ENCODE measurements at places on chromosomes 4 and X.
A peak's percentile ranks its signal among the peaks of the same experiment; 100 is the strongest.

- no peaks in the 10 kb centered on the region for H3K27me3 ChIP-seq
- no peak overlapping the region for H3K27ac ChIP-seq
- no peak overlapping the region for H3K4me3 ChIP-seq
- no peaks in the 10 kb centered on the region for H3K36me3 ChIP-seq
- H3K4me1 ChIP-seq, result no peaks in the 10 kb centered on the region
Measured at GRCh38 chrX:68939868-68940267, 111.0 kb downstream of the EFNB1 start.

GRCh38 chr4:2462218-2462991 lies 6.5 kb upstream of the RNF4 start:
- peak; percentile 61 for DNase-seq
- peak overlapping the region; percentile 65 for H3K4me3 ChIP-seq
- H3K4me1 ChIP-seq, result peaks cover 4% of the 10 kb centered on the region
- no peak overlapping the region for H3K27ac ChIP-seq
- H3K27me3 ChIP-seq, result no peaks in the 10 kb centered on the region

DNA sequence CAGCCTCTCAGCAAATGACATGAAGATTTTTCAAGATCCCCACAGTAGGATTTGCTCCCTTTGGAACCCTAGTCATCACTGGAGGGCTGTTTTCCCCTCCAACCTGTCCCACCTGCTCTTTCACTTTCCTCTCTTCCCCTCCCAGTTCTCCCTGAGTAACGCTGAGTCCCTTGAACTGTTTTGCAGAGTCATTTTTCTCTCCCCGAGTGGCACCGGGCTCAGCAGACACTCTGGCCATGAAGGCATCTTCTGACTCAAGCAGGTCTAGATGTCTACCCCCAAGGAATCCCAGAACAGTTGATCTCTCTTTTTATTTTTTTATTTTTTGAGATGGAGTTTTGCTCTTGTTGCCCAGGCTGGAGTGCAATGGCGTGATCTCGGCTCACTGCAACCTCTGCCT lies 52.2 kb downstream of the HTRA3 start:
- no peak overlapping the region for H3K27ac ChIP-seq
- DNase-seq, result no peak
- H3K4me1 ChIP-seq, result no peaks in the 10 kb centered on the region
- H3K27me3 ChIP-seq, result no peaks in the 10 kb centered on the region
- H3K36me3 ChIP-seq, result no peaks in the 10 kb centered on the region
- H3K4me3 ChIP-seq, result no peak overlapping the region

- no peaks in the 10 kb centered on the region for H3K4me1 ChIP-seq
- no peaks in the 10 kb centered on the region for H3K27me3 ChIP-seq
- H3K36me3 ChIP-seq, result no peaks in the 10 kb centered on the region
- DNase-seq, result no peak
Measured at GRCh38 chr4:99749445-99750391, 66.9 kb upstream of the DAPP1 start.

DNA sequence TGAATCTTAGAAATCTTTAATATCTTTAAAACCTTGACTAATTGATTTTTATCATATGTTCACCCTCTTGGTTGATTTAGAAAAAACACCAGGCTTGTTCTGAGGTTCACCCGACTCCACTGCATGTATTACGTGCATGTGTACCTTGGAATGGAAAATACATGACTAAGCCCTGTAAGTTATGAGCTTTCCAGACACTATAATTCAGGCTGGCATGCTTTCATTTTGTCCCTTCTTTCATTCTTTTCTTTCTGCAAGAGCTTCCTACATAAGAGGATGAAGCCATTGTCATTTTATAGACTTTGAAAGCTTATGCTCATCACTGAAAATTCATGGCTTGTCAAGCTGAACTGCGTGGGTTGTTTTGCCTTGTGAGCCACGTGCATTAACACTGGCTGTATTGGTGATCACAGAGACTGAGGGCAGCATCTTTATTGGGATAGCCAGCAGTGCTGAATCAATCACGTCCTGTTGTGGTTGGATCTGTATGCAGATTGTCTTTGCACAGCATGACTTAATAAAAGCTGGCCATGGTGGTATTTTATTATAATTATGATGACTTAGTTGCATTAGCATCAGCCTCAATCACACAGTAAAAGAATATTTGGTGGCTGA lies 141.9 kb downstream of the SLIT2 start:
- no peak overlapping the region for H3K27ac ChIP-seq
- no peaks in the 10 kb centered on the region for H3K36me3 ChIP-seq
- no peaks in the 10 kb centered on the region for H3K4me1 ChIP-seq
- no peak overlapping the region for H3K4me3 ChIP-seq
- no peaks in the 10 kb centered on the region for H3K27me3 ChIP-seq

- DNase-seq, result no peak
- H3K27ac ChIP-seq, result no peak overlapping the region
- H3K4me1 ChIP-seq, result no peaks in the 10 kb centered on the region
- no peaks in the 10 kb centered on the region for H3K27me3 ChIP-seq
- H3K4me3 ChIP-seq, result no peak overlapping the region
Measured at GRCh38 chr4:116015549-116015948, 902.1 kb upstream of the NDST4 start.

DNA sequence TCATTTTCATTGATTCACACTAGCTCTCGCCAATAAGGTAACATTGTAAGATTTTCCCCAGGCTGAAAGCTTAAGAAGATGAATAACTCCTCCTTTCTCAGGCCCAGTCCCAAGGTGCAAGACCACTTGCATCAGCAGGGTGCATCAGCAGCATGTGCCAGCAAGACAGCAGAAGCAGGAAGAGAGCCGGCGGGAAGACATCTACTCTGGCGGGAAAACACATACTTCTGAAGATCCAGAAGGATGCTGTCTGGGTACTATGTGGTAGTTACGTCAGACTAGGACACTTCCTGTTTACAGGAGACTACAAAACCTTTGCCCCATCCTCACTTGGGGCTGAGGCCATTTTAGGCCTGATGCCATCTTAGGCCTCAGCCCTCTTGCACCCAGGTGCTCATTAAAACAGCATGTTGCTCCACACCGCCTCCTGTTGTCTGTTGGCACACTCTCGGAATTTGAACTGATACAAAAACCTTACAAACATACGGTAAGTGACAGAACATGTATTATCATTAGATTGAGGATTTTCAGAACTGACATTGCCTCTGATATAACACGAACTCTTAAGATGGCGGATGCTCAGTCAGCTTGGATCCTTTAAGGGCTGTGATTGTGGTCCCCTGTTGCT lies 886.5 kb upstream of the EPHA5 start:
- H3K4me1 ChIP-seq, result no peaks in the 10 kb centered on the region
- no peak overlapping the region for H3K27ac ChIP-seq
- no peaks in the 10 kb centered on the region for H3K27me3 ChIP-seq

DNA sequence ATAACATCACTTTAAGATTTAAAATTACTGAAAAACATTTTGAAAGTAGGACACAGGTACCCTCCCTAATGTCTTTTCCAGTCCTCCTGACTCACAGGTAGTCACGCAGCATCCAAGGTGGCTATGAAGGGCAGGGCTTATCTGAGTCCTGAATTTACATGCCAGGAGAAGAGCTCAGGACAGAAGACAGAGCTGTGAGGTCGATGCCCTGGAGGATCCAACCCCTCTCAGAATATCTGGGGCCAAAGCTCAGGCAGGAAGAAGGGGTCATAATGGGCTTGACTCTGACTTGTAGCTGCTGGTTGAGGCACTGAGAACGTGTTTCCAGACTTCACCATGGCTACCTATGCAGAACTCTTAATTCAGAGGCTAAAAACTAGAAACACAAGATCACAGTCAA lies 177.5 kb downstream of the AASDH start:
- no peak overlapping the region for H3K27ac ChIP-seq
- DNase-seq, result no peak
- H3K4me1 ChIP-seq, result no peaks in the 10 kb centered on the region
- H3K36me3 ChIP-seq, result no peaks in the 10 kb centered on the region
- no peaks in the 10 kb centered on the region for H3K27me3 ChIP-seq

- H3K27me3 ChIP-seq, result no peaks in the 10 kb centered on the region
- H3K27ac ChIP-seq, result no peak overlapping the region
- no peak for DNase-seq
- no peak overlapping the region for H3K4me3 ChIP-seq
- no peaks in the 10 kb centered on the region for H3K36me3 ChIP-seq
- H3K4me1 ChIP-seq, result no peaks in the 10 kb centered on the region
Measured at GRCh38 chrX:5388087-5388486, 840.6 kb downstream of the NLGN4X start.

- H3K27ac ChIP-seq, result no peak overlapping the region
- no peak overlapping the region for H3K4me3 ChIP-seq
- no peaks in the 10 kb centered on the region for H3K36me3 ChIP-seq
- no peaks in the 10 kb centered on the region for H3K27me3 ChIP-seq
- no peak for DNase-seq
Measured at GRCh38 chrX:141279476-141279875, 37.2 kb upstream of the SPANXC start.

DNA sequence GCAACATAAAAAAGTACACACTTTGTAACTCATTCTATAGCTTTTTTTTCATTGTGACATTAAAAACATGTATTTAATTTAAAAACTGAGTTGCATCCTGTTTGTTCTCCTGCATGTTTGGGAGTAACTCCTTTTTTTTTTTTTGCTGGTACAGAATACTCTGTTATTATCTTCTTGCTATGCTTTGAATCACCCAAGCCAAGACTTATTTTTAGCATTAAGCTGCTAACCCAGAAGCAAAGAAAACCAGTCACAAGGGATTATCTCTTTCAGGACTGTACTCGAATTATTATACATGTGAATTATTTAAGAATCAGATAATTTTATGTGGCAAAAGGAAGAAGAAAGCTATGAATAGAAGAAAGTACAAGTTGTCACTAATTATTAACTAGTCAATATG lies 194.9 kb downstream of the ADAMTS3 start:
- no peaks in the 10 kb centered on the region for H3K27me3 ChIP-seq
- no peaks in the 10 kb centered on the region for H3K36me3 ChIP-seq
- no peaks in the 10 kb centered on the region for H3K4me1 ChIP-seq

DNA sequence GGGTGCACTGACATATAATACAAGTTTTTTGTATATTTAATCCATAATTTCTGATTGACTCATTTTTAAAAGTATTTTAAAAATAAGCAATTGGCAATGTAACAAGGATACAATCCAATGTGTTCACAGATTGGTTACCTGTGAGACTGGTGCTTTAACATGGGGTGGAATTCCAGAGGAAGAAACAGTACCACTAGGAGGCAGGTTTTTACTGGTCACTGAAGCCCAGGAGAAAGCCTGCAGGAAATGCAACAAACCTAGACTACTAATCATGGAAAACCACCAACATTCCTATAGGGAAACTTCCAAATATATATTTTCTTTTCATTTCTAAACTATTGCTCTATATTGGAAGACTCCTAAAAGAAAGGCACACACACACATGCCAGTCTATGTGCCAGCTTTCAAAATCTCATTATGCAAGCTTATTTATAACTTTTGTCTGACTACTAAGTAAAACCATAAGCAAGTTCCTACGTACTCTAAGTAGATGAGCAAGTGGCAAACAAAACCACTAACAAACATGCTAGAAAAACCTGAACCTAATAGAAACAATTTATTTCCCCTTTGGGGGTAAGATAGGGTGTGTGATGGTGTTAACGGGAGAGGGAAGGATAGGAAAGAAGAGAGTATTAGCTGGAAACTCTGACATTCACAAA lies 19.2 kb downstream of the G3BP2 start:
- no peaks in the 10 kb centered on the region for H3K27me3 ChIP-seq
- DNase-seq, result no peak
- no peaks in the 10 kb centered on the region for H3K4me1 ChIP-seq
- H3K27ac ChIP-seq, result no peak overlapping the region
- no peaks in the 10 kb centered on the region for H3K36me3 ChIP-seq
- no peak overlapping the region for H3K4me3 ChIP-seq

DNA sequence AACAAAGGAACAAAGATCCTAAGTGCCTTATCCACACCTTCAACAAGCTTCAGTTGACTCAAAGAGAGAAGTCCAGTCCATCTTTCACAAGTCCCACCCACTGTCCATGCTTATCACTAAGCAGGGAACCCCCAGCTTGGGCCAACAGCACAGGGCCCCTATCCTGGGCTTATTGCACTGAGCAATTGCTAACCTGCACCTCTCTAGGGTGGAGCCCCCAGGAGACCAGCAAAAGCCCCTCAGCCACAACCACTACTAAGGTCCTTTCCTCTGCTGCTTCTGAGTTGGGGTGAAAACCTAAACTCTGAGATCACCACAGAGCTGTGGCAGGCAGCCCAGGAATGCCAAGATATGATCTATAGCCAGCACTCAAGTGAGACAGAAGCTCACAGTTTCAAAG lies 96.7 kb upstream of the PBDC1 start:
- no peak overlapping the region for H3K27ac ChIP-seq
- no peaks in the 10 kb centered on the region for H3K36me3 ChIP-seq
- H3K27me3 ChIP-seq, result no peaks in the 10 kb centered on the region
- H3K4me3 ChIP-seq, result no peak overlapping the region

DNA sequence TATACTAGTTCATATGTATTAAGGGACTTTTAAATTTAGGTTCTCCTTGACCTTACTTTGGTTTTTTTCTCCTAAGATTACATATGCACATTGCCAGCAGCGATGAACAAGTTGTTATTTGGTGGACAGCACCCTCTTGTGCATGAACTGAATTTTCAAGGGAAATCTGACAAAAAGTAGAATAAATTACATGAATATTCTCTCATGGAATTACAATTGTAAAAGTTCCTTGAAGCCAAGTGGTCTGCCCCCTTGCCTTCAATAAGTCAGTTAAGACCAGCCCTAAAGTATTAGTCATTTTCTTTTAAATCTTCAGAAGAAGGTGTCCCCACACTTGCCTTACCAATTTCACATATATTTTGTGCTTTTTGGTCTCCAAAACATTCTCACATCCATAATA lies 30.7 kb upstream of the SMARCA5 start:
- H3K27ac ChIP-seq, result no peak overlapping the region
- no peak for DNase-seq
- H3K4me1 ChIP-seq, result no peaks in the 10 kb centered on the region

GRCh38 chrX:109600237-109600651 lies 24.7 kb downstream of the KCNE5 start:
- H3K4me3 ChIP-seq, result no peak overlapping the region
- H3K36me3 ChIP-seq, result no peaks in the 10 kb centered on the region
- no peak overlapping the region for H3K27ac ChIP-seq
- H3K27me3 ChIP-seq, result no peaks in the 10 kb centered on the region

DNA sequence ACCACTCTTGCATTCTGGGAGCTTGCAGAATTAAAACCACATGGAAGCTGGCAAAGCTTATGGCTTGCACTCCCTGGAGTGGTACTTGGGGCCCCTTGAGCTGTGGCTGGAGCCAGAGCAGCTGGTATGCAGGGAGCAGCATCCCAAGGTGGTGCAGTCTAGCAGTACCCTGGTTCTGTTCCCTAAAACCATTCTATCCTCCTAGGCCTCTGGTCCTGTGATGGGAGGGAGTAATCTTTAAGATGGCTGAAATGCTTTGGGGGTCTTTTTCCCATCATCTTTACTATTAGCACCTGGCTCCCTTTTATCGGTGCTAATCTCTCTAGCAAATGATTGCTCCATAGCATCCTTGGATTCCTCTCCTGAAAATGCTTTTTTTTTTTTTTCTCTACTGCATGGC lies 56.1 kb downstream of the MAGEB17 start:
- no peak for DNase-seq
- no peaks in the 10 kb centered on the region for H3K36me3 ChIP-seq
- no peaks in the 10 kb centered on the region for H3K27me3 ChIP-seq
- H3K27ac ChIP-seq, result no peak overlapping the region
- no peaks in the 10 kb centered on the region for H3K4me1 ChIP-seq

Data from Peyer's patch (tissue), 4 donors.